ENCODE measurements at places on chromosomes 4 and X. TPM values are rescaled to one million over a fixed set of nuclear protein-coding genes. Genes with fewer than 3 reads are reported as not detected.

- no peaks in the 10 kb centered on the region for H3K4me1 ChIP-seq
- DNase-seq, result no peak
- H3K36me3 ChIP-seq, result no peaks in the 10 kb centered on the region
Measured at GRCh38 chr4:55172694-55173287, 47.4 kb upstream of the KDR start.

DNA sequence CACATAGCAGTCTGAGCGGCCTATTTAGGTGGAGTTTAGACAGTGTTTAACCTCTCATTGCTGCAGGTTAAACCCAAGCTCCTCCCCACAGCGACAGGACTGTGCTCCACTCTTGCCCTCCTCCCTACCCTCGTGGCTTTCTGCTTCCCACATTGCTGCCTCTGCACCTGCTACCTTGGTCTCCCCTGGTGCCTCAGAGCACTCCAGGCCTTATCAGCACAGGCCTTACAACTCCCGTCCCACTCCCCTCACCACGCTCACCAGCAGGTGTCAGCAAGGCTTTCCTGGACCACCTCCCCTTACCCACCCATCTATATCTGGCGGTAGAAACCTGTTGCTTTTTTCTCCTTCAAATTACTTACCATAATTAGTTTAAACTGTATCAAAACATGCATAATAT is 18.6 kb downstream of the HELT start:
- no peaks in the 10 kb centered on the region for H3K36me3 ChIP-seq
- no peaks in the 10 kb centered on the region for H3K4me1 ChIP-seq

DNA sequence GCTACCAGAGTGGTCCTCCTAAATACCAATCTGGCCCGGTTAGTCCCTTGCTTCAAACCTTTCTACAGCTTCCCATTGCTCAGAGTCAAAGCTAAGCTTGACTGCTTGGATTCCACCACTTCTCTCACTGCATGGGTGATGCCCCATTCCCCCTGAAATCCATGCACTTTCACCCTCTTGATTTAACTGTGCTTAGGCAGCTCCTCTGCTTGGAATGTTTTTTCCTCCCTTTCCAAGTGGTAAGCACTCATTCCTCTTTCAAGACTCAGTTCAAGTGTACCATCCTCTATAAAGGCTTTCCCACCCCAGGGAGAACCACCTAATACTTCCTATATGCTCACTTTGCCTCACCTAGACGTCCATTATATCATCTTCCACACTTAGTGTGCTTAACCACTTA is 49.1 kb downstream of the SMC1A start:
- H3K4me3 ChIP-seq, result no peak overlapping the region
- no peak for DNase-seq
- no peaks in the 10 kb centered on the region for H3K4me1 ChIP-seq
- H3K27me3 ChIP-seq, result no peaks in the 10 kb centered on the region

DNA sequence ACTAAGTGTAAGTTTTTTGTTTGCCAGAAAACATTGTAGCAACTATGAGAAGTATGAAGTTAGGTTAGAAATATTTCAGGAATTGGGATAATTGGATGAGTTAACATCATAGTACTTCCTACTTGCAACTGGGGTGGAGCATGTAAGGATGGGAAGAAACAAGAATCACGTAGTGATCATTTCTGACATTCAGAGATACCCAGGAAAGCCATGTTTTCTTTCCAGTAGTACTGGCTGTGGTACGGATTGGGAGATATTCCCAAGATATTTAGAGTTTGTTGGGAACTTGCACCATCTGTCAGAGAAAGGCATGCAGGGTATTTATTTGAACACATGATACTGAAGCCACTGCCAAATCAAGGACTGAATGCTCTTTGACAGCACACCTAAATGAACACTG is 87.6 kb upstream of the SLC4A4 start:
- no peaks in the 10 kb centered on the region for H3K27me3 ChIP-seq
- no peak for DNase-seq
- H3K36me3 ChIP-seq, result no peaks in the 10 kb centered on the region
- H3K4me3 ChIP-seq, result no peak overlapping the region
- no peaks in the 10 kb centered on the region for H3K4me1 ChIP-seq

DNA sequence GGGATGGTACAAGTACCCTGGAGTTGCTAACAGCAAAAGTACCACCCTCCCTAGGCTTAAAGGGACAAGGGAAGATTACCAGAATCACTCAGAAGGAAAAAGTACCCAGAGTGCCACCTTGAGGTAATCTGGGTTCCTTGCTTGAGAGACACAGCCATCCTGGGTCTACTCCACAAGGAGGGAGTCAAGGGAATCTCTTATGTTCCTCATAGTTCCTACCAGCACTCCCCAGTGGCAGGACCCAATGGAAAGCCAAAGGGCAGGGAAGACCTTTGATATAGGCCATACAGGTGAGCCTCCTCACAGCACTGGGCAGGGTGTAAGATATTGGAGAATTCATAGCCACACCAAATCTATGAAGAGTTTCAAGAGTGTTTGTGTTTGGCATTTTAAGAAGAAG is 5.7 kb downstream of the IL2 start:
- H3K36me3 ChIP-seq, result no peaks in the 10 kb centered on the region
- no peak overlapping the region for H3K27ac ChIP-seq
- H3K4me3 ChIP-seq, result no peak overlapping the region
- DNase-seq, result no peak
- H3K4me1 ChIP-seq, result no peaks in the 10 kb centered on the region
- H3K27me3 ChIP-seq, result no peaks in the 10 kb centered on the region

The SH3BGRL gene
- total RNA-seq, result 180 TPM

DNA sequence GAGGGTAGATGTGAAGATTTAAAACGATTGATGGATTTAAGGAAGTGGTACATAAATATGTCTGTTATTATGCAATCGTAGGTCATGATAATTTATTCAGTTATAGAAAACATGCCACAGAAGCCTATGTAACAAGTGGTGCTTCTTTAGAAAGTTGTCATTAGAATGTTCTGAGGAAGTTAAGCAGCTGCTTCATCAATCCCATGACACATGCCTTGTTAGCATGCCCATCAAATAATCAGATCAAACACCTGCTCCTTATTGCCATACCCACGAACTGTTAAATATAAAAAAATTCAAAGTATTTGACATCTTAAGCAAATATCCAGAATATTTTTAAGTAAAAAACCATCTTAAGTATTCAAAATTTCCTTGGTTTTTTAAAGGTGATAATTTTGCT is 76.4 kb upstream of the MYOZ2 start:
- no peak for DNase-seq
- H3K36me3 ChIP-seq, result no peaks in the 10 kb centered on the region
- no peaks in the 10 kb centered on the region for H3K4me1 ChIP-seq
- H3K4me3 ChIP-seq, result no peak overlapping the region
- H3K27ac ChIP-seq, result no peak overlapping the region

The SHOX gene
- not detected for total RNA-seq

- H3K4me1 ChIP-seq, result no peaks in the 10 kb centered on the region
- H3K36me3 ChIP-seq, result no peaks in the 10 kb centered on the region
- no peak overlapping the region for H3K27ac ChIP-seq
- no peaks in the 10 kb centered on the region for H3K27me3 ChIP-seq
- no peak for DNase-seq
- H3K4me3 ChIP-seq, result no peak overlapping the region
Measured at GRCh38 chrX:35728481-35728880, 69.7 kb upstream of the MAGEB16 start.

DNA sequence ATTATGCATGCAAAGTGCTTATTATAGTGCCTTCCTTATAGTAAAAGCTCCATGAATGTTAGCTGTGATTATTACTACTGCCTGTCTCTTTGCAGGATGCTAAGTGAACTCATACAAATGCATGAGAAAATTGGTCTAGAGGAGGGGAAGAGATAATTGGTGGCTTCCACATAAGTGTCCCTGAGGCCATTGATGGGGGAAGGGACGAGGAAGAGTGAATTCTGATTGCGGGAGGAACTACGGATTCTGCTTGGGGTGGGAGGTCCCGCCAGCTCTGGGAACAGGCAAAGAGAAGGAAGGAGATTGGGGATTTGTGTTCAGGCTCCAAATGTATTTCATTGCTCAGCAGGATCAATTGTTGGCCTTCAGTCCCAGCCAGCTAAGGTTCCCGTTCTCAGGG is 11.6 kb upstream of the ARHGAP36 start:
- H3K36me3 ChIP-seq, result no peaks in the 10 kb centered on the region
- H3K27ac ChIP-seq, result no peak overlapping the region

The ELF2 gene
- 59.4 TPM for total RNA-seq

The ABHD18 gene
- total RNA-seq, result 11.1 TPM
